OCI-M1 (cell line): ENCODE measurements at places on chromosomes 12 and 14.
A peak's percentile ranks its signal among the peaks of the same experiment; 100 is the strongest.

- no peak for DNase-seq
These were observed 76.4 kb downstream of the IFNG-AS1 start for GRCh38 chr12:68065687-68066086.

DNA sequence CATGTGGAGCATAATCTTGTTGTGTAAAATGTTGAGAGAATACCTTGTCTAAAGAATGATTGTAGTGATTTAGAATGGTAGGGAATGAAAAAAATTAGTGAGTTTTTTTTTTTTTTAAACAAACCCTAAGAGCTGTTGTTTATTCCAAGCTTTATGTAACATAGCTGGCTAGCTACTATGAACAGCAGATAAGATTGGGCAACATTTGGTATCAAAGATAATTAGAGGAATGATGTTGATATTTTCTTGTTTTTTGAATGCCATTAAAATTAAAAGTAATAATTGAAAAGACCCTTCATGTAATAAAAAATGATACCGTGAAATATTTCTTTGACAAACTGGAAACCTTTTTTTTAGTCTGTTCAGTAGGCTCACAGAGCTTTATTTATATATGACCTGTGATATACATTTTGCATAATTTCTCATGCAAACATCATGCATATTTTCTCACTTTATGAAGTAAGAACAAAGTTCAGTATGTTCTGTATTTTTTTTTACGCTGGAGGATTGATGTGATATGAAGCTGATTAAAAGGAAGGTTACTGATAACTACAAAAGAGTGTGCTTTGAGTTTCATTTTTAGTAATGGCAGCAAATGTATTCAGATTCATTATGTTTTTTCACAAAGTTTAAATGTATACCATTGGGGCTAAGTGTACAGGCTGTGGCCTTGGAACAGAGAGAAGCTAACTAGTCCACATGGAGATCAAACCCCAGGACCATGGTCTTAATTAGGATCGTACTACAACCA lies 8.1 kb downstream of the CPSF6 start:
- DNase-seq = peak; percentile 18

GRCh38 chr12:68823696-68824095 lies 15.7 kb downstream of the MDM2 start:
- no peak for DNase-seq

GRCh38 chr12:102462795-102463465 lies 17.4 kb downstream of the IGF1 start:
- DNase-seq = no peak

DNA sequence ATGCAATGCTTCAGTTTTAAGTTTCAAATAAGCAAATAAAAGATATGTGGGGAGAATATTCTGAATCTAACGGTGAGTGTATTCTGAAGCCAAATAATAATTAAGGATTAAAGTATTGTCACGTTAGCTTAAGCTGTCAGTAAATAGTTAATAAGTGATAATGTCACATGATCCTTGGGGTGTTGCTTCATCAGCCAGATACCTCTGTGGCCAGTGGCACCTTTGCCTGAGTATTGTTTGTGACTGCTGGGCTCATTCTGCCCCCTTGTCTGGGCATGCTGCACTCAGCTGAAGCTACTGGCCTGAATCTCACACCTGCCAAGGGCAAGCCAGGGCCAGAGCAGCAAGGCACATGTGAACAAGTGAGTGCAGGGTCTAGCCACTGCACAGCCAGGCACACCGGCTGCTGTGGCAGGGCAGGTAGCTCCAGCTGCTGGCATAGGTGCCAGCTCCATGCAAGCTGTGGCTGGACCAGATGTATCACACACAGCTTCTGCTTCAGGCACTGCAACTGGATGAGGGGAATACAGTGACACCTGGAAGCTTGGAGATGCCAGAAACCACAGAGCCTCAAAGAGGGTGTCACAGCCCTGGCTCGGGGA lies 739.7 kb downstream of the SLC6A15 start:
- no peak for DNase-seq

DNA sequence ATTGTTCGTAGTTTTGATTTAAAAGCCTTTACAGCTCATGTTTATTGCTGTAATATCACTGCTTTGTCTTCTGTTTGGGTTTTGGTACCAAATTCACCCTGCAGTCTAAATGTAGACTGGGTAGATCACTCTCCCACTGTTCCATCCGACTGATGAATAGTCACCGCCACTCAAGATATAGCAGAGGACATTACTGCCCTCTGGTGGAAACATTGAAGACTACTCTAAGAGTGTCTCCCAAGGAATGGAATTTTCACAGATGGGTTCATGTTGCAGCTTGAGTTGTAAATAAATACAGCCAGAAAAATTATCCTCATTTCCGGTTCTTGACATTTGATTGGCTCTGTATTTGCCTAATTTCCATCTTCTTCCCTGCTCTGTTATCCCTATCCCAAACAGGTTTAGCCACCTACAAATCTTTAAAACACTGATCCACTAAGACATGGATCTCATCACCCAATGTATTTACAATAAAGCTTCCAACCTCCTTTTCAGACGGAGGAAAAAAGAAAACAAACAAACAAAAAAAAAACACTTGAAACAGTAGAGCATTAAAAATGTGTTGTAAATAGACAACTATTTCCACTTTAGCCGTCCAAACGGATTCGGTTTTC lies 198.3 kb upstream of the CPNE8 start:
- peak; percentile 78 for DNase-seq

- peak; percentile 43 for DNase-seq
These were observed 21.1 kb downstream of the FKBP3 start for GRCh38 chr14:45112896-45113781.

DNA sequence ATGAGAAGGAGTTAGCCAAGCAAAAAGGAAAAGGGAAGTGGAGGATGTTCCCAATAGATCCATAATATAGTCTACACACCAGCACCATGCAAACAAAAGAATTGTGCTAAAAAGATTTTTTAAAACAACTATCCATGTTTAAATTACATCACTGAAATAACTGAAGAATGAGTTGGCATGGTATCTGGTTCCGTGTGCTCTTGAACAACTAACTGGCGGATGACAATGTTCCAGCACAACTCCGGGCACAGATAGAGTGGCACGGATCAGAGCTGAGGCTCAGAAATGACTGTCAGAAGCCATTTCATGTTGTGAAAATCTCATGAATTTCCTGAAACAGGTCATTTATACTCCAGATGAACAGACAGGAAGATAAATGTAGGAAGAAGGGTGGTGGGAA lies 153.1 kb downstream of the HMGA2 start:
- DNase-seq = no peak

DNA sequence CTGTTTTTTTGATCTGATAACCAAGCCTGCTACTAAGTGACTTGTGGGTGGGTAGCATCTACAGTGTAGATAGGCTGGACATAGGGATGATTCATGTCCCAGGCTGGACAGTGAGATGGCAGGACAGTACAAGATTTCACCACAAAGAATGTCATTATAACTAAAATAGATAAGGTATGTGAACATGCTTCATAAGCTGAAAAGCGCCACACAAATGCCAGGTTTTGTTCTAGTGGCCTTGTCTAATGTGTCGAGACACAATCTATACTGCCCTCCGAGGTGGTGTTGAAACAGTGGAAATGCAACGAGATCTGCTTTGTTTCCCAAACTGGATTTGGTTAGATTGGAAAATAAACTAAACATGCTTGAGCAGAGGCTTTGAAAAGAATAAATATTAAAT lies 4.4 kb downstream of the LGALS3 start:
- peak; percentile 55 for DNase-seq

- DNase-seq = no peak
These were observed 186.2 kb downstream of the SNAPC1 start for GRCh38 chr14:61948376-61948775.

- peak; percentile 57 for DNase-seq
These were observed 28.0 kb upstream of the GXYLT1 start for GRCh38 chr12:42172441-42173210.

DNA sequence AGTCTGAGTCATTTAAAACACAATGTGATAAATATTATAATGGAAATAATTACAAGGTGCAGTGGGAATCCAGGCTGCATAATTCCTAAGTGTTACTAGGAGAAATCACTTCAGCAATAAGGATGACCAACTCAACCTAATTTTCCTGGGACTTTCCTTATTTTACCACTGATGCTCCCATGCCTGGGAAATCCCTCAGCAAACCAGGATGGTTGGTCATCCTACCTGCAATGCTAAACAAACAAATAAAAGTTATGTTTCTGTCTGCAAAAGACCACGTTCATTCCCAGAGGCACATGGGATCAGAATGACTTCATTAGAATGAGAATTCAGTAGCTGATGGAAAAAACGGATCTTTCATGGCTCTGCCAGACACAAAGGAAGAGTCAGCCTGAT lies 130.8 kb upstream of the RAP1B start:
- no peak for DNase-seq

- peak; percentile 47 for DNase-seq
These were observed 1.1 kb downstream of the NFE2 start for GRCh38 chr12:54299515-54300224.

DNA sequence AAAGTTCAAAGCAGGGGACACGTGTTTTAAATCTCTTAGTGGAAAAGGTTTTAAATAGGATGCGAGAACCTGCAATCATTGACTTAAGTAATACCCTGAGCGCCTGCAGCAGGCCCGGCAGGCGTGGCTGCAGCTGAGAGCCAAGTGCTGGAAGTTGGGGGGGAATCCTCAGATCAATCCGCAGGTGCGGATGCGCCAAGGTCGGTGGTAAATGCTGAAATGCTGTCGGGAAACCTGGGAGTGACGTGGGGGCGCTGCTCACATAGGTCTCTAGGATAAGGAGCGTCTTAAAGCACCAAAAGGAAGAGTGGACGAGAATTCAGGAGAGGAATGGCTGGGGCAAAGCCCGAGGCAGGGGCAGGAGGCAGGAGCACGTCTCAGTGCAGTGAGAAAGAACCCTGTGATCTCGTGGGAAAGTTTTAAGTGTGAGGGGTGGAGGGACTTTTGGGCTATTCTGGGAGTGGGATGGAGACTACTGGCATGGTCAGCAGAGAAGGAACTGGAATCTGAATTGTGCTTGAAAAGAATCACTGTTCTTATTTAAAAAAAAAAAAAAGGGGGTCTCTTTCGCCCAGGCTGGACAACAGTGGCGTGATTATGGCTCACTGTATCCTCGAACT lies 883 bp upstream of the CDCA4 start:
- peak; percentile 59 for DNase-seq

DNA sequence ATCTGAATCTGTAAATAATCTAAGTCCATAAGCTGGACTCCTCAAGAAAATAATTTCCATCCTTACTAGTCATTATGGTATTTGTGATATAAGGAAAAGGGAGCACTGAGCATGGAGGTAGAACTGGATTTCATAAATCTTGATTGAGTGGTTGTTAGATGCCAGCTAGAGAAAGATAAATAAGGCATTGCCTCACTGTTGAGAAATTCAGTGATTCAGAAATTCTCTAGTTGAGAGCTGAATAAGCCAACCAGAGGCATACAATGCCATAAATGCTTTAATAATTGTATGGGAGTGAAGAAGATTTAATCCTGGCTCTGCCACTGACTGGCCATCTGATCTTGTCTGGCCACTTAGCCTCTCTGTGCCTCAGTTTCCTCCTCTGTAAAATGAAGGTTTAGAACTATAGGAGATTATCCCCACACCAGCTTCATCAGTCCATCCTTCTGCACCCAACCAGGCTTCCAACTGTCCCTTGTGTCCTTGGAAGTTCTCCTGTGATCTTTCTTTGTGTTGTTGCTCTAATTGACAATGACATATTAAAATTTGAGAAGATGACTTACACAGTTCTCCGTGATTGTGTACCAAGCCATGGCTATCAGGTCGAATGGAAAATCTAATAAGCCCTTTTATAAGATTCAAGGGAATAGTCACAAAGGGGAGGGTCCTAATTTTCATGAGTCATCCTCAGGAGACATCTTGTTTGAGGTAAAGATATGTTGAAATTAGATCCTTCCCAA lies 394.3 kb downstream of the EGLN3 start:
- DNase-seq = no peak
